Stimulated activated CD8-positive, alpha-beta memory T cell treated with anti-CD3 and anti-CD28 coated beads, Interleukin-7, amount 100 ng/mL, for 48 hours (primary cell): ENCODE measurements at places on chromosomes 16 and 17.

- no peak for DNase-seq
Observed at GRCh38 chr16:9757687-9758086, 424.5 kb downstream of the GRIN2A start.

GRCh38 chr17:82134101-82134500 lies 36.1 kb upstream of the FASN start:
- no peak for DNase-seq

GRCh38 chr16:65249768-65250167 lies 127.9 kb upstream of the CDH11 start:
- no peak for DNase-seq

GRCh38 chr16:66568355-66568754 lies 2.1 kb downstream of the CMTM1 start:
- DNase-seq = no peak

- no peak for DNase-seq
Observed at GRCh38 chr16:86083382-86084002, 184.5 kb downstream of the IRF8 start.

- DNase-seq = no peak
Observed at GRCh38 chr17:12256380-12256995, 235.8 kb downstream of the MAP2K4 start.

GRCh38 chr16:83258366-83258928 lies 549.3 kb upstream of the HSBP1 start:
- DNase-seq = no peak

DNA sequence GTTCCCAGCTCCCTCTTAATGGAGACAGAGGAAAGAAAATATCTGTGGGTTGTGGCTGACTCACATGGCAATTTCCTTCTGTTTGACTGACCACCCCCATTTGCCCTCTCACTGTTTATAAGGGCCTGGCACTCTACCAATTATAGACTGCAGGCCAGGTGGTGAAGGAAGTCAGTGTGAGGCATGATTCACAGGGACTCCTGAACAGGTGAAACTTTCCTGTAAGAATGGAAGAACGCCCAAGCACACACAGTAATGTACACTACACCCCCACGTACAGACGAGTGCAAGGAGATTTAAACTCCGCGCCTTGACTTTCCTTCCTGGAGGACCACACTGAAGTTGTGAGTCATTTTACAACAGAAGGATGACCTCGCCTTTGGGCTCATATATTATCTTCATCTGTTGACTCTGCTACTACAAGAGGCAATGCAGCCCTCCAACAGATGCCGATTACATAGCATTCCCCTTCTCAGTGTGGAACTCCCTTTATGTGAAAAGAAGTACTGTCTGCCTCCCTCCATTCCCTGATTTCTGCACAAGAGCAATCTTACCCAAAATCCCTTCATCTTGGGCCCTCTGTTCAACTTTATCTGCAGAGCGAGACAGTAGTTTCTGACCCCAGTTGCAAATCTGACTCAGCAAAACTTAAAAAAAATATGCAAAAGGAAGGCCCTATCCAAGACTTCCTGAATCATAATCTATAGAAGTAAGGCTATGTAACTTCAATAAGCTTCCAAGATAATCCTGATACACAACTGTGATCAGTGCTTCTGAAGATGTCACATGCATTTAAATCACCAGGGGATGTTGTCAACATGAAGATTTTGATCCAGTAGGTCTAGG lies 163.6 kb downstream of the SHISA6 start:
- no peak for DNase-seq

DNA sequence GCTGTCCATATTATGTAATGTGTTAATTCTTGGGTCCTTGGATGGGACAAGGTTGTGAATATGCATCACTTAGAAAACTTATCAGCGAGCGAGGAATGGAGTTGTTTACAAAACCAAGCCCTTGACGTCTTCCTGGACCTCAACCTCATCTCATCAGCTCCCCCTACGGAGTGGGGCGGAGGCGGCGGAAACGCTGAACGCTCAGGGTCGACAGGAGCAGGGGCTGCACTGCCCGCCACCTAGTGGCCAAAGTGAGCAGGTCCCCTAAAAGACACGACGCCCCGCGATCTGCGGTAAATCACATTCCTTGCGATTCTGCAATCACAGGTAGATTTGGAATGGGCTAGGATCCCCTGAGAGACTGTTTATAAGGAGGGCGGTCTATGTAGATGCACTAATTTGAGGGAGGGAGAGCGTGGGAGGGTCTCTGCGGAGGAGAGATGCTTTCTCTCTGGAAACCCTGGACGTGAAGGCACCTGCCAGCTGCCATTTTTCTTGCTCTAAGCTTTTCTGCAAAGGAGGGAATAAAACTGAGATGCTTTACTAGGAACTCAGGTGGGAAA lies 5.4 kb upstream of the ICAM2 start:
- peak; percentile 89 for DNase-seq

DNA sequence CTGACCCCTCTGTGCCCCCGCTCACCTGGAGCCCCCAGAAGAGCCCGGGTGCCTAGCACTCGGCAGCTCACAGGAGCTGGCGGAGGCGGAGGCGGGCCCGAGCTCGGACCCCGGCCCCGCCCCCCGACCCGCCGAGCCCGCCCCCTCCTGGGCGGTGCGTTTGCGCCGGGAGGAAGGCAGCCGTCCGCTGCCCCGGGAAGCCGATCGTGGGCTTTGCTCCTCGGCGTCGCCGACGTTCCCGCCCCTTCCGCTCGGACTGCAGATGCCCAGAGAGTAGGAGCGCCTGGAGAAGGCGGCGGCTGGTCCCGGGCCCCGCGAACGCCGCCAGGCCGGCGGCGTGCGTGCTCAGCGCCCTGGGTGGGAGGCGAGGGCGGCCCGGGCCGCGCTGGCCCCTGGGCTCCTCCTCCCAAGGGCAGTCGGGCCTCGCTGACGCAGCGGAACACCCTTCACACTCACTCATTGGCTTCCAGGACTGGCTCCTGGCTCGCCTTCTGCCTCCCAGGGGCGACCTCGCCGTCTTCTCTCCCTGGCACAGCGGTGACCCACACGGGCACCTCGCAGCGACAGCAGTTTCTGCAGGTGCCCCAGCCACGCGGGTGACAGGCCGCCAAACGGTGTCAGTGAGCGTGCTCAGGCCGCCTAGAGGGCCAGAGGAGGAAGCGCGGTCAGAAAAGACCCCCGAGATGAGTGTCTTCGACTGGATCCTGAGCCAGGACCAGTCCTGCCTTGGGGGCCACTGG lies at the start of gene PLSCR3:
TSS of gene PLSCR3 (minus strand) at position 74 of the 740 bp plus-strand sequence. CDS start 415 bp downstream, outside the sequence.
- DNase-seq = peak; percentile 81

GRCh38 chr17:2855063-2855600 lies 58.9 kb downstream of the RAP1GAP2 start:
- no peak for DNase-seq

- DNase-seq = no peak
Observed at GRCh38 chr16:1062895-1063294, 9.7 kb upstream of the SSTR5 start.

DNA sequence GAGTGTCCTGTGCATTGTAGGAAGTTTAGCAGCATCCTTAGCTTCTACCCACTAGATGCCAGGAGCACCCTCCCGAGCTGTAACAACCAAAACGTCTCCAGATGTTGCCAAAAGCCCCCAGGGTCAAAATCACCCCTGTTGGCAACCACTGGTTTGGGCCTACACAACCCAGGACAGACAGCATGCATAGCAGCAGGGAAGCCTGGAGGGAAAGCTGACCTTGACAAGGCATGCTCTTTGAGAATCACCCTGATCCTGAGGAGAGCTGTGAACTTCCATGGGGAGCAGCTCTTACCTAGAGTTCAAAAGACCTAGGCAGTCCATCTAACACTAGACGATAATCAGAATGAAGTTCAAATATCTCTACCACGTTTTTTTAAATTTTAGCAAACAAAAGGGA lies 9.2 kb downstream of the SKAP1 start:
- DNase-seq = no peak

- DNase-seq = no peak
Observed at GRCh38 chr16:57574086-57574485, 31.6 kb downstream of the ADGRG5 start.

- DNase-seq = no peak
Observed at GRCh38 chr17:1773696-1774181, 11.9 kb downstream of the SERPINF1 start.

- no peak for DNase-seq
Observed at GRCh38 chr16:27048316-27048715, 18.4 kb upstream of the C16orf82 start.

DNA sequence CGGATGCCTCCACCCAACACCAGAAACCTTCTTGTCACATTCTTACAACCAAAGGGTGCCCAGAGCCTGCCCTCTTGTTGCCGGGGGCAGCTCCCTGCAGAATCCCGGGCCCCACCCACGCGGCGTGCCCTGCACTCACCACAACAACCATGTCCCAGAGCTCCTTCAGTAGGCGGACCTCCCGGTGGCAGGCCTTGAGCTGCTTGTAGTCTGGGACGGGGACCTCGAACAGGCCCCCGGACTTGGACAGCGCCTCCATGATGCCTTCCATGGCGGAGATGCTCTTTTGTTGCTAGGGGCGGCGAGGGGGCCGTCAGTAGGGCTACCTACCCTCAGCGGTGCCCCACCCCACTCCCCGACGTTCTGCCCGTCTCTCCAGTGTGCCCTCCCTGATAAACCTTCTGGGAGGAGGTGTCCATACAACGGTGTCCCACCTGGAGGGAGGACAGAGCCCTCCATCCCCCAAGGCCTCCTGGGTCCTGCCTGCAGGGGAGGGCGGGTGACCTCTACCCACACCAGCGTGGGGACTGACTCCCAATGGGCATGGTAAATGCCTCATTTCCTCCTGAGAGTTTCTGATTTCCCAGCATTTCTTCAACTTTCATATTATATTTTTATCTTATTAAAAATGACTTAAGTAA lies 52.2 kb downstream of the DNAH17 start:
- DNase-seq = no peak

DNA sequence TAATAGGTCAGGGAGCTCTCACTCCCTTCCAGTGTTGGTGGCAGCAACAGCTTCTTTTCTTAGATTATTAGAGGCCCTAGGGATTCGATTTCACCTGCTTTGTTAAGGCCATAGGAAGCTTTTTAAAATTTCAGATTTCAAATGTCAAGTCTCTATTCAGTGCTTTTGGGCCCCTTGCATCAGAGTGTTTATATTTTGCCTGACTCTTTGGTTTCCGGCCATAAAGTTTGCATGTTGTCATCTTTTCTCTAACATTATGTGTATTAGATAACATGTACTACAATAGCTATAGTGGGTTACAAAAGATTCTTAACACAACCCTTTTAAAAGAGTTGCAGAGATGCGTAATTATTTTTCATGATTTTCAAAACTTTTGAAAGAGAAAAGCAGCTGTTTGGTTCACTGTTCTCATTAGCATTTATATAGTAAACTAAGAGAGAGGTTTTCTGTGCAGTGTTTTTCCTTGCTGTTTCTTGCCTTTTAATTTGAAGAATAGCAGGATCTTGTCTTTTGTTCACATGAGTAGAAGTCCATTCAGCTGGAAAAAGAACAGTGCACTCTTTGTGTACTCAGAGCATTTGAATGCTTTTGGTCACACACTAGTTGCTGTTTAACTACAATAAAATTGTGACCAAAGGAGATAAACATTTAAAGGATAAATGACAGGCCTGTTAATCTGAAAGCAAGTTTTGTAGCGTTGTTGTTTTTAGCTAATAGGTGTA lies 52.5 kb downstream of the FTO start:
- no peak for DNase-seq

GRCh38 chr17:82438401-82439193 lies 12.0 kb downstream of the CYBC1 start:
- DNase-seq = no peak

DNA sequence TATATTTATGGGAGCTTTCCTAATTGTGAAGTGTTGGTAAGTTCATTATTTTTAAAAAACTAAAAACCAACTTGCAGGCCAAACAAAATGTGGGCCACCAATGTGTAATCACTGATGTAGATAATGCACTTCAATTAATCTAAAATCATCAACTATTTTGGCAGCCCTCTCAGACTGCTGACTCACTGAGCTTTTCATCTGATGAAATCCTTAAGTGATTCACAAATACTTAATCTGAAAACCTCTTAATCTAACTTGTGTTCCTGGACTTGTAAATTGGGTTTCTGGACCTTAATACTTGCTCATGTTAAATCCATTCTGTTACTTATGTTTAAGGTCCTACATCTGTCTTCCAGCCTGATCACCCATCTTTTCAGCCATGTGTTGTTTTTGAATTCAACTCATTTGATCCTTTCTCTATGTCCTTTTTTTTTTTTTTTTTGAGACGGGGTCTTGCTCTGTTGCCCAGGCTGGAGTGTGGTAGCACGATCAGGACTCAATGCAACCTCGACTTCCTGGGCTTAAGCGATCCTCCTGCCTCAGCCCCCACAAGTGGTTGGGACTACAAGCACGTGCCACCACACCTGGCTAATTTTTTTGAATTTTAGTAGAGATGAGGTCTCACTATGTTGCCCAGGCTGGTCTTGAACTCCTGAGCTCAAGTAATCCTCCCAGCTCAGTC lies 39.0 kb downstream of the PRKCB start:
- DNase-seq = no peak

GRCh38 chr16:85162478-85163277 lies 50.4 kb upstream of the CIBAR2 start:
- no peak for DNase-seq

DNA sequence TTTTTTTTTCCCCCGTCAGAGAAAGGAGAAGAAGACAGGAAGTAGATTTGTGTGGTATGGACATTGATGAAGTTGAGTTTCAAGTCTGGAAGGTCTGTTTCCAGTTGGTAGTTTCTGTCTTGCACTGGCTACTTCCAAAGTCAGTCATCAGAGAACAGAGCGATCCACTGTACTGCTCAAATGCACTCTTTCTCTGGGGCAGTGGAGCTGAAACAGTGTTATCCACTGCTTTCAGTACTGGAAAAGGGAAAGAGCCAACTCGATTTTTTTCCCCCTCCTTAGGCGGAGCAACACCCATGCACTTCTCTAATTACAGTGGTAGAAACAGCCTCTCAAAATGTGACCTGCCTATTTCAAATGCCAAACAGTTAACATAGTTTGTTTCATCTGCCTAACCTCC lies 7.4 kb downstream of the PRKCA start:
- DNase-seq = no peak

- DNase-seq = no peak
Observed at GRCh38 chr17:1192911-1193699, 13.3 kb upstream of the ABR start.

DNA sequence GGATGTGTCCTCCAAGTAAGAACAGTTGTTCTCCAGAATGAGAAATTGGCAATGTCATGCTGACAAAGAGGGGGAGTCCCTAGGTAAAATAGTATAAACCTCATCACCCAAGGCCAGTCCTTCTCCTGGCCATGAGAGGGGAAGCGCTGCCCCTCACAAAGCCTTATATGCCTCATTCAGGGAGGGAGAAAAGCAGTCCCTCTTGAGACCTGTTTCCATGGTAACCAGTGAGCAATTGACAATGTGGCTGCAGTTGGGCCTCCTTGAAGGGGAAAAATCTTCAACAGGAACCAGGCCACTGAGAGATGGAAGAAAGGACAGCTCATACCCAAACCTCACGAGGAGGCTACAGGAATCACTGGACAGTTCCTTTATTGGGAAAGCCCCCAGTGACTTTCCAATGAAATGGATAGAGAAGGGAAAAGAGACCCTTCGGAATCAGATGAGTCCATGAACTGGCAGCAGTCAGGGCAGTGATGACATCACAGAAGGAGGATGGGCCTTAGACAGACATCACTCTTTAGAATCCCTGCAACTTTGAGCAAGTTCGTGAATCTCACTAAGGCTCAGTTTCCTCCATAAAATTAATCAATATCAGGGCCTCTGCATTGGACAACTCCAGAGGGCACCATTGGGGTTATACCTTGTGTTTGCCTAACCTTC lies 275.7 kb downstream of the TOX3 start:
- no peak for DNase-seq
